NCI-H1436 treated with DMSO at 0.1 percent for 48 hours (cell line): ENCODE measurements at places on chromosomes 1 and 21.

- DNase-seq = no peak
Observed at GRCh38 chr1:162361349-162361748, 15.3 kb downstream of the SPATA46 start.

DNA sequence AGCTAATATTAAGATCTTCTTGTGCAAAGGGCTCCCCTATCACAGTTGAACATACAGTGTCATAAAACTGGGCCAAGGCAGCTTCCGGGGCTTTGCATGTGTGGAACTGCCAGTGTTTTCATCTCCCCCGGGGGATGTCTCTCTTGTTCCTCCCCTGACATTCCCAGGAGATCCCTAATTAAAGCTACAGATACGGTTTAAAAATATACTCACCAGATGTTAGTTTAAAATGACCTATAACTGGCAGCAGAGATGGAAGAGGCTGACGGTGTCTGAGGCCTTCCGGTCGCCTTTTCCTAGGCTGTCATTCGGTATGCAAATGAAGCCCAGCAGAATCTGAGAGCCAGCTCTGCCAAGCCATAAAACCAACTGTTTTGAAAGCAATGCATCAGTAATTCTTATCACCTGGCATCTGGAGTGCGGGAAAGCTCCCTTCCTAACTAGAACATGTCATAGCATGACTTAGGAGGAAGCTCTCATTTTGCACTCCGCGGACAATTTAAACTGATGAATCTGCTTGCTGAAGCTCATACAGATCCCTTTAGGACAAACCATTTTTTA lies 436.5 kb upstream of the VAMP3 start:
- DNase-seq = peak; percentile 86

- no peak for DNase-seq
Observed at GRCh38 chr21:15367061-15367626, 302.3 kb upstream of the NRIP1 start.

- no peak for DNase-seq
Observed at GRCh38 chr1:176783309-176783708, 320.3 kb downstream of the PAPPA2 start.

- no peak for DNase-seq
Observed at GRCh38 chr1:31765041-31765467, 914 bp upstream of the ADGRB2 start.

DNA sequence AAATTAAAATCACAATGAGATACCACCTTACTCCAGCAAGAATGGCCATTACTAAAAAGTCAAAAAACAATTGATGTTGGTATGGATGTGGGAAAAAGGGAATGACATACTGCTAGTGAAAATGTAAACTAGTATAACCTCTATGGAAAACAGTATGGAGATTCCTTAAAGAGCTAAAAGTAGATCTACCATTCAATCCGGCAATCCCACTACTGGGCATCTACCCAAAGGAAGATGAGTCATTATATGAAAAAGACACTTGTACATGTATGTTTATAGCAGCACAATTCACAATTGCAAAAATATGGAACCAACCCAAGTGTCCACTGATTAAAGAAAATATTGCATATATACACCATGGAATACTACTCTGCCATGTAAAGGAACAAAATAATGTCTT lies 37.2 kb downstream of the SUSD4 start:
- no peak for DNase-seq

DNA sequence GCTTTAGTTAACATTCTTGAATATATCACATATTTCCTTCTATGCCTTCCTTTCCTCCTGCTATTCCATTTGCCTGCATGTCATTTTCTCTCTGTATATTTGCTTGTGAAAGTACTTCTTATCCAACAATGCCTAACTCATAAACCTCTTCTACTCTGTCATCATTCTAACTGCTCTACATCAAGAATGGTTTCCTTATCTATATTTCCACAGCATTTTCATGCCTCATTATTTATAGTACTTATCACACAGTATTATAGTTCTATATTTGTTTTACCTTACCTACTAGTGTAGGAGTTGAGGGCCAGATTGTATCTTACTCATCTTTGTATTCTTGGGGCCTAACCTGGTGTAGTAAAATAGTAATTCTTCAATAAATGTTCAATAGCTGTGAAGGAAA lies 91.5 kb downstream of the ZMYM4 start:
- no peak for DNase-seq

DNA sequence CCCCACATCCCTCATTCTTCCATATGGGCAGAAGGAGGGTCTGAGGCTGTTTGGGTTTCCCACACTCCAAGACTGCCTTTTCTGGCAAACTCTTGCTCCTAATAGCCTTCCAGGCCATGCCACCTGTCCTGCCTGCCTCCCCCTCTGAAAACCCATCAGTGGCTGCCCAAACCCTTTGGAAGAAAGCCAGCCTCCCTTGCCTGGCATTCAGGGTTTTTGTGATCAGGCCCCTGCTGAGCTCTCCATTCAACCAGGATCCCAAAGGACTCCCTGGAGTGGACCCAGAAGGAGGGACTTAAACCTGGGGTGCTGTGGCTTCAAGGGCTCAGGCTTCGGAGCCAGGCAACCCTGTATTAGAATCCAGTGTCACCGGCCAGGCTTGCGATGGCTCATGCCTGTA lies 4.2 kb upstream of the GUCA2A start:
- DNase-seq = no peak

DNA sequence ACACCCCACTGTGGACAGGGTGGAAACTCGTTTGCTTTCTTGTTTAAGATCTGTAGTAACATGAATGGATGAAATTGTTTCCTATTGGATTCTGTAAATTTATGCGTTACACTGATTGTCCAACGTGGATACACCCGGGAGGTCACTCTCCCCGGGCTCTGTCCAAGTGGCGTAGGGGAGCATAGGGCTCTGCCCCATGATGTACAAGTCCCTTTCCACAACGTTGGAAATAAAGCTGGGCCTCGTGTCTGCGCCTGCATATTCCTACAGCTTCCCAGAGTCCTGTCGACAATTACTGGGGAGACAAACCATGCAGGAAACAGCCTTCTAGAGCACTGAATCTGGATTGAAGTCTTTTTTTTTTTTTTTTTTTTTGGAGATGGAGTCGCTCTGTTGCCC lies 1.4 kb downstream of the RCC1 start:
- no peak for DNase-seq

GRCh38 chr1:30024411-30025195 lies 698.8 kb downstream of the MATN1 start:
- DNase-seq = no peak

- DNase-seq = no peak
Observed at GRCh38 chr21:17476006-17476405, 36.8 kb upstream of the CXADR start.

GRCh38 chr21:40997831-40998230 lies 150.9 kb upstream of the DSCAM start:
- DNase-seq = no peak

- no peak for DNase-seq
Observed at GRCh38 chr1:212317916-212318315, 32.7 kb downstream of the PPP2R5A start.

GRCh38 chr1:187692799-187693198 lies 864.0 kb downstream of the PLA2G4A start:
- DNase-seq = no peak

GRCh38 chr1:20538227-20538626 lies 14.1 kb upstream of the FAM43B start:
- DNase-seq = no peak

DNA sequence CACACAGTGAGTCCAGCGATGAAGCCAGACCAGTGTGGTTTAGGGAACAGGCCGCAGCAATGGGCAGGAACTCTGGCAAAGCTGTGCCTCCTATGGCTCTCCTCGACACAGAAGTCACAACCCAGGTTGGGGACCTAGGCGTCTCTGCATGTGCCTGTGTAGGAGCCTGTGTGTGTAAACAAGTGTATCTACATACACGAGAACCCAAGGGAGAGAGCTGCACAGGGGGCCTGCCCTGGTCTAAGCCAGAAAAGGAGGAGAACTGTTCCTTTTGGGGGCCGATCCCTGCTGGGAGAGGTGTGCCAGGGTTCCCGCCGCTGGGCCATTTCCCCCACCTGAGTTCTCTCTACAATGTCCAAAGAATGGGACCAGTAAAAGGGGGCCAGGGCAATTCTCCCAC lies 56.0 kb downstream of the CD247 start:
- no peak for DNase-seq

- no peak for DNase-seq
Observed at GRCh38 chr1:9912264-9912936, 2.3 kb upstream of the CTNNBIP1 start.

- no peak for DNase-seq
Observed at GRCh38 chr21:17783481-17784179, 35.5 kb downstream of the C21orf91 start.

- DNase-seq = no peak
Observed at GRCh38 chr1:221414772-221415539, 326.9 kb downstream of the DUSP10 start.

- DNase-seq = no peak
Observed at GRCh38 chr1:87549738-87550137, 221.1 kb downstream of the LMO4 start.

GRCh38 chr21:34942911-34943310 lies 106.2 kb downstream of the RUNX1 start:
- no peak for DNase-seq

GRCh38 chr1:9239622-9240401 lies 5.2 kb downstream of the H6PD start:
- no peak for DNase-seq

GRCh38 chr1:234975122-234975940 lies 153.3 kb downstream of the TOMM20 start:
- DNase-seq = no peak

- DNase-seq = no peak
Observed at GRCh38 chr1:220895412-220895946, 16.2 kb downstream of the HLX start.

- DNase-seq = no peak
Observed at GRCh38 chr1:21331752-21332478, 41.7 kb upstream of the ECE1 start.

GRCh38 chr1:180562640-180563025 lies 3.9 kb downstream of the OVAAL start:
- no peak for DNase-seq

DNA sequence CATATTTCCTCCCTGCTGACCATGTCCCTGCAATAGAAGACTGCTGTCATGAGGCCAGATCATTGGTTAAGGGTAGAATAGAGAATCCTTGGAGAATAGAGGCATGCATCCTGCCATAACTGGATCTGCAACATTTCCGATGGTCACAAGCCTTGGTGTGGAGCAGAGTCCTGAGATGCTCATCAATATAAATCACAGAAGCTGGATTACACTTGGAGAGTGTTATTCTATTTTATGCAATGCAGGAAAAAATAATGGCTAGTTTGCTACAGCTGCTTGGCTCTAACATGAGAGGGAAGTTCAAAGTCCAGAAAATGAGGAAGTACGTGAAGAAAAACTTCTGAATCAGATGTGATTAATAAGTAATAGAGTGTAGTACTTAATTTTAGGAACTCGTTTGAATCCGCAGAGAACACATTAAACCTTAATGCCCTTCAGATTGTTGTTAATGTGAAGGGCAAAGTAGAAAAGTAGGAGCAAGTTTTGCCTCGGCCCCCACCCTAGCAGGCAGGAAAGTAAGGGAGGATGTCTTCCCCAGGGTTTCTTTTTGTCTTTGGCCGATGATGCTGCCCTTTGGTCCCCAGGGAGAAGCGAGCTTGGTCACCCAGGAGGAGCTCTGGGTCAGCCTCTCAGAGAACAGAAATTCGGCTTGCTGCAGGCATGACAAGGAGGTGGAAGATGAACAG lies 59.5 kb downstream of the KCNK1 start:
- no peak for DNase-seq

DNA sequence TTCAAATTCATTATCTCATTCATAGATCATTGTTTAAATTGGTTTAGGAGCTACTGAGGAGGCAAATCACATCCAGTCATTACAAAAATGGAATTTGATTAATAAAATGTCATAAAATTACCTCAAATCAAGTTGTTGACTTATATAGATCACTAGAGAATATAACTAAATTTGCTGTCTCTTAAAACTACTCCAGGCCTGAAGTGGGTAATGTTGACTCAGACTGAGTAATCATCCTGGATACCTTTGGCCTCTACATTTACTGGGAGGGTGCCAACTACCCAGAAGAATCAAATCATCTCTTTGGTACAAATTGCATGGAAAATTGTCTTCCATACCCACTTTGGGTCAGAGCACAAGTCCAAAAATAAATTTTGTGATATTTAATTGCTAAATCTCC lies 191.2 kb upstream of the GREM2 start:
- no peak for DNase-seq

DNA sequence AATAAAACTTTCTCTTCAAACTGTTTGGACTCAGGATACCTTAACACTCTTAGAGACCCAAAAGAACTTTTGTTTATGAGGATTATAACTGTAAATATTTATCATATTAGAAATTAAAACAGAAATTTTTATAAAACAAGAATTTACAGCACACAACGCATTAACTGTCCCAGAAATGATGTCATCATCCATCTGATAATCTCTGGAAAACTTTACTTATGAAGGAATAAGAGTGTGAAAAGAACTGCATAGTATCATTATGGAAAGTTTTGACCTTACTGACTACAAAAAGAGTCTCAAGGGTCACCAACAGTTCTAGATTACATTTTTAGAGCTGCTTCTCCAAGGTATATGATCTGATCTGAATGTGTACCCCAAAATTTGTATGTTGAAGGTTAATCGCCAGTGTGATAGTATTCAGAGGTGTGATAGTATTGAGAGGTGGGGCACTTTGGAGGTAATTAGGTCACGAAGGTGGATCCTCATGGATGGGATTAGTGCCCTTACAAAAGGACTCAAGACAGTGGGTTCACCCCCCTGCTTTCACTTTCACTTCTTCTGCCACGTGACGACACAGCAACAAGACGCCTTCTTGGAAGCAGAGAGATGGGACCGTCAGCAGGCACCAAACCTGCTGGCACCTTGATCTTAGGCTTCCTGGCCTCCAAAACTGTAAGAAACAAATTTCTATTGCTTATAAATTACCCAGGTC lies 95.7 kb upstream of the NR5A2 start:
- no peak for DNase-seq

- DNase-seq = no peak
Observed at GRCh38 chr1:47898133-47898845, 98.9 kb downstream of the TRABD2B start.

DNA sequence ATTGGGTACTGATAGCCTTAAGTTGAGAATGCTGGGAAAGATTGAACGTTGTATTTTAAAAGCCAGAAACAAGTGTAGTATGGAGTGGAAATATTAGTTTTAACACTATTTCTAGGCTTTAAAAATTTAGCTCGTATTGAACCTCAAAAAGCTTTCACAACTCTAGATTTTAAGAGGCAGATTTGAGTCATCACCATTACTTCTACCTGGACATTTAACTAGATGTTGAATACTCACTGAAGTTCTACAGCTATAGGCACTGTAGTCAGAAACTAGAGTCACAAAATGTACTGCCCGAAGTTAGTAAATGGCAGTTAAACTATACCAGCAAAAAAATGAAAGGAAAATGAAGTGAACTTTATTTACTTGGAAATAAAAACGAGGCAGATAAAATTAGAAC lies 96.5 kb downstream of the NEK7 start:
- DNase-seq = no peak
